ENCODE measurements at places on chromosomes 7 and 10. TPM values are rescaled to one million over a fixed set of nuclear protein-coding genes. Genes with fewer than 3 reads are reported as not detected.

The IFIT1B gene
- not detected for total RNA-seq

The FERD3L gene
- not detected for total RNA-seq

The BHLHA15 gene
- 0.77 TPM for total RNA-seq

The CYP51A1 gene
- total RNA-seq: 227 TPM

The GRB10 gene
- total RNA-seq: 60.4 TPM

The ICA1 gene
- total RNA-seq: not detected

Measured in regular cardiac myocyte (primary cell).